ENCODE measurements at places on chromosomes 6 and 20.

- DNase-seq: no peak
Observed at GRCh38 chr6:131646249-131646670, 9.2 kb downstream of the ENPP3 start.

- DNase-seq: no peak
Observed at GRCh38 chr6:30711758-30712380, 5.2 kb downstream of the MDC1 start.

DNA sequence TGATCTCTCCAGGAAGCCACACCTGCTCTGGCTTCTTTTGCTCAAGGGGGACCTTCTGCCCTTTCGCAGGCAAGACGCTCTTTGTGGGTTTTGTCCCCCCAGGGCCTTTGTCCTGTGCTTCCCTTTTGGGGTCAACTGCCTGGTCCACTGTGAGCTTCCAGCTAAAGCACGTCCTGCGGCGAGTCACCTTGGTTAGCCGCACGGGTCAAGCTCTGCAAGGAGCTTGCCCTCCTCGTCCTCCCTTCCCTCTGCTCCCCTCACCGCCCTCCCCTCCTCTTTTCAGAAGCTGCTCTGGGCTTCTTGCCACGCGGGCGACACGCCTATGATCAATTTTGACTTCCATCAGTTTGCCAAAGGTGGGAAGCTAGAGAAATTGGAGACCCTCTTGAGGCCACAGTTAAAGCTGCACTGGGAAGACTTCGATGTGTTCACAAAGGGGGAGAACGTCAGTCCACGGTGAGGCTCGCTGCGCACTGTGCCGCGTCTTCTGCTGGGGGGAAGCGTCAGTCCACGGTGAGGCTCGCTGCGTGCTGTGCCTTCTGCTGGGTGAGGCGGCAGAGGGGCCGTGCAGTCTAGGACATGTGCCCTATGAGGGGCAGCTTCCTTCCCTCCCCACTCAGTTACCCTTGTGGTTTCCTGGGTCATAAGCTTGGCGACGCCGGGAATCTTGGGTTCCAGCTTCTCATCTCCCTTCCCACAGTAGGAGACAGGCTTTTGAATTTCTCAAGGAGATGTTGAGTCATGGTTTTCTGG, 80.2 kb downstream of the SYNJ2 start:
- DNase-seq: no peak

- no peak for DNase-seq
Observed at GRCh38 chr6:161736781-161737292, 463.0 kb upstream of the AGPAT4 start.

GRCh38 chr6:156970595-156971112, 193.5 kb downstream of the ARID1B start:
- DNase-seq: no peak
